AML-193 (cell line): ENCODE measurements at places on chromosomes 3 and 15.
A peak's percentile ranks its signal among the peaks of the same experiment; 100 is the strongest.

DNA sequence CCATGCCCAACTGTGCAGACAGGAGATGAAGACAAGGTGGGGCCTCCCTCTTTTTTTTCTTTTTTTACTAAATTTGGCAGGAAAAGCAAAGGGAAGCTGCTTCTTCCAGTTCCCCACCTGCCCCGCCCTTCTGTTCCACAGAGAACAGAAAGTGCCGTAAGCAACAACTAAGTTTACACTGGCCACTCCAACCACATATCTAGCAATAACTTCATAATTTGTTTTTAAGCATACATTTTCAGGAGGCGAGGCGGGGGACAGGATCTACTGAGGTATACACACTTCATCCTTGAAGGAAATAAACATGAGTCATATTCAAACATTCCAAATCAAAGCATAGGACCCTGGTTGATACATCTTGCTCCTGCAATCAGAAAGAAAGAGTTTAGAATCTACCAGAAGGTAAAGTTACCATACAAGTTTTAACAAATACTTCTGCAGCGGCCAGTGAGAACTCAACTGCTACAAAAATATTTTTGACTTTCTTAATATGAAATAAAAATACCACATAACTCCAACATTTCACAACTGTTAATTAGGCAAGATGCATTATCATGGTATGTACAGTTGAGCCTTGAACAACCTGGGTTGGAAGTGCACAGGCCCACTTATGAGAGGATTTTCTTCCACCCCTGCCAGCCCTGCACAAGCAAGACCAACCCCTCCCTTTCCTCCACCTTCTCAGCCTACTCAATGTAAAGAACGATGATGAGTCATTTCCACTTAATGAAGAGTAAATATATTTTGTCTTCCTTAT is 50.7 kb downstream of the FOXP1 start:
- peak; percentile 16 for DNase-seq

- no peak for DNase-seq
Measured at GRCh38 chr15:38547255-38547997, 17.2 kb downstream of the RASGRP1 start.

GRCh38 chr3:127097072-127097405 is 95.9 kb upstream of the PRR23E start:
- no peak for DNase-seq

DNA sequence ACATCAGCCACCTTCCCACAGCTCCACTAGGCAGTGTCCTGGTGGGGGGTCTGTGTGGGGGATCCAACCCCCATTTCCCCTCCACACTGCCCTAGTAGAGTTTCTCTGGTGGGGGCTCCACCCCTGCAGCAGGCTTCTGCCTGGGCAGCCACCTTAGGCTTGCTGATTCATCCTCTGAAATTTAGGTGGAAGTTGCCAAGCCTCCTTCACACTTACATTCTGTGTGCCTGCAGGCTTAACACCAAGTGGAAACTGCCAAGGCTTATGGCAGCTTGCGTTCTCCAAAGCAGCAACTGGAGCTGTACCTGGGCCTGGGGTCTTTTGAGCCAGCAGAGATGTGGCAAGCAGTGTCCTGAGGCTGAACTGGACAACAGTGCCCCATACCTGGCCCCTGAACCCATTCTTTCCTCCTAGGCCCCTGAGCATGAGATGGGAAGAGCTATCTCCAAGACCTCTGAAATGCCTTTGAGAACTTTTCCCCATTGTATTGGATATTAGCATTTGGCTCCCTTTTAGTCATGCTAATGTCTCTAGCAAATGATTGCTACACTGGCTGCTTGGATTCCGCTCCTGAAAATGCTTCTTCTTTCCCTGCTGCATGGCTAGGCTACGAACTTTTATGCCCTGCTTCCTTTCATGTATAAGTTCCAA is 32.5 kb downstream of the CPN2 start:
- DNase-seq, result no peak

DNA sequence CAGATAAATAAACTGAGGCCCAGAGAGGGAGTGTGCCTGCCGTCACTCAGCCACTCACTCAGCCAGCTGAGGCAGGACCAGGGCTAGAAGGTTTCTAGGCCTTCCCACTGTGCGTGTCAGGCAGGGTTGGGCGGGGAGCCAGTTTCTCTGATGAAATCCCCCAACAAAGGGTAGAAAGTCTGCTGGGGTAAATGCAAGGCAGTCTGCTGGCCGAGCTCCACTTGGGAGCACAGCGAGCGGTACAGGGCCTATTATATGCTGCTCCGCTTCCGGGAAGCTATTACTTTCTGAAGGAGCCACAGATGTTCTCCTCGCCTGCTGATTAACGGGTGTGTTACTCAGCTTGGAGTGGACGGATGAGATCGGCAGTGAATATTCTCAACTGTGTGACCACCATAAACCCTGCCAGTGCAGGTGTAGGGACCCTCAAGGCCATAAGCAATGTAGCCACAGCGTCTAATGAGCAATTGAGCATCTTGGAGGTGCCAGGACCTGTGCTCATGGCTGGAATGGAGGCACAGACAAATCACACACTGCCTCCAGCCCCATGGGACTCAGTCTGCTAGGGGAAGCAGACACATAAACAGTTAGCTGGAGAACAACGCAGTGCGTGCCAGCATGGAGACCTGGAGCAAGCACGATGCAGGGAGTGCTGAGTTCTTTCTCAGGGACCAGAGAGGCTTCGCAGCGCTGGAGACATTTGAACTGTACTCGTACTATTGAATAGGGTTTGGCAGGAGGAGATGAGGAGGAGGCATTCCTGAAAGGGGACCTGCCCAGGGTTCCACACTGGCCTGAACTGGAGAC is 42.1 kb downstream of the CORO2B start:
- no peak for DNase-seq

GRCh38 chr3:17055374-17056276 is 170.9 kb downstream of the PLCL2 start:
- DNase-seq, result no peak

DNA sequence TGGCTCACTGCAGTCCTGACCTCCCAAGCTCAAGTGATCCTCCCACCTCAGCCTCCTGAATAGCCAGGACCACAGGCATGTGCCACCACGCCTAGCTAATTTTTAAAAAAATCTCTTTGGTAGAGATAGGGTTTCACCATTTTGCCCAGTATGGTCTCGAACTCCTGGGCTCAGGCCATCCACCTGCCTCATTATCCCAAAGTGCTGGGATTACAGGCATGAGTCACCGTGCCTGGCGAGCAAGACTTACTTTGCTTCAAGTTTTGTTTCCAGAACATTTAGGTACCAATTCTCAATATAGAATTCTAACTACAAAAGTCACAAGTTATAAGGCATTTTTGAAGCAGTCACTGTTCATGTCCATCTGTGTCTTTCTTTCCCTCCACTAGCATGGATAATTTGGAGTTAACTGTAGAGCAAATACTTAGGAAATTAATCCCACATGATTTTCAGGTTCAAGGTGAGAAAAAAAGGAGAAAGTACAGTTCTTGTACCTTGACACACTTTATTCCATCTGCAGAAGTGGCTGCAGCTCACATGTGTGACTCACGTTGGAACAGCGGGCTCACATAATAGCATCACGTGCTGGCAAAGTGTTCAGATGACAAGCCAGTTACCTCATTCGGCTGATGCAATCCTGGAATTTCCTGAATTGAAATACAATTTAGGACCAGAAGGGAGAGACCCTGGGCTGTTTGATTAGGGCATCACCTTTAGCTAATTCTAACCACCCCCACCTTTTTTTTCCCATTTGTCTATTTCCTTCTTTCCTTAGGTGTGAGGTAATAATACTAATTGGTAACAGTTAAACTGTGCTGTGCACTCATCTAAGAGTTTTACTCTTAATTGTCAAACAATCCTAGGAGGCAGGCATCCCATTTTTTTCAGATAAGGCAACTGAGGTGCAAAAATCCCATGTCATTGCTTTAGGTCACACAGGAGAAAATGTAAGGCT is 46.9 kb upstream of the NEDD4 start:
- DNase-seq, result no peak

DNA sequence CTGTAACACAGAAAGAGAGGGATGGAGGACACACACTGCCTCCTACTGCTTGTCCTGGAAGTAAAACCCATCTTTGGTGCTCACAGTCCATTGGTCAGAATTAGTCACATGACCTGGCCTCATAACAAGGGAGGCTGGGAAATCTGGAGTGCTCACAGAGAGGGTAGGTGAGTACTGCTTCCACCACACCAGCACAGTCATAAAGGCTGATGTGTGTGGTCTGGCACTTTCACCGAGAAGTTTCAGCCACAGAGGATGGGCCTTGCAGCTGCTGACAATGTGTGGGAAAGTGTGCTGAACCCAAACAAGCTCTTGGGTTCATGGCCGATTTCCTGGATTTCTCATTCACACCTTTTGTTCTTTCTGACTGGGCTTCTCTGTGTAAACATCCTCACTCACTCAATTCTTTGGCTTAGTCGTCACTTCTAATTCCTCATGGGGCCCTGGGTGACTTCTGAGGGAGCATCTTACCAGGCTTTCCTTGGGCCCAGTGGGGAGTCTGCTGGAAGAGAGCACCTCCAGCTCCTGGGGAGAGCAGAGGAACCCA is 100.7 kb downstream of the ASB7 start:
- no peak for DNase-seq

DNA sequence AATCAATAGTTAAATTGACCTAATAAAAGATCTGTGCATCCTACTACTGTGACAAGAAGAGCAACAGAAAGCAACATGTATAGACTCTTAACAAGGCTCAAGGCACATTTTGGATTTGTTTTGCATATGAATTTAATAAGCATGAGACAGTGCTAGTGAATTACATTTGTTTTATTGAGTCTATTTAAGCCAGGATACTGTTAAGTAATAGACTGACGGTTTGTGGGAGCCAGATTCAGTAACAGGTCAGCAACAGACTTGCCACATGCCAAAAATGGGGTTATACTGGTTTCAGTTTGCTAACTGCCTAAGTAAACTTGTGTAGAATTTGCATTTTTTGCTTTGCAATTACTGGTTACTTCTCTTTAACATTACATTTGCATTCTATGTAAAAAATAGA is 54.0 kb downstream of the MBNL1 start:
- DNase-seq, result peak; percentile 81
